Natural killer cell (primary cell): ENCODE measurements at places on chromosomes 2 and 18. TPM values are rescaled to one million over a fixed set of nuclear protein-coding genes. Genes with fewer than 3 reads are reported as not detected.

DNA sequence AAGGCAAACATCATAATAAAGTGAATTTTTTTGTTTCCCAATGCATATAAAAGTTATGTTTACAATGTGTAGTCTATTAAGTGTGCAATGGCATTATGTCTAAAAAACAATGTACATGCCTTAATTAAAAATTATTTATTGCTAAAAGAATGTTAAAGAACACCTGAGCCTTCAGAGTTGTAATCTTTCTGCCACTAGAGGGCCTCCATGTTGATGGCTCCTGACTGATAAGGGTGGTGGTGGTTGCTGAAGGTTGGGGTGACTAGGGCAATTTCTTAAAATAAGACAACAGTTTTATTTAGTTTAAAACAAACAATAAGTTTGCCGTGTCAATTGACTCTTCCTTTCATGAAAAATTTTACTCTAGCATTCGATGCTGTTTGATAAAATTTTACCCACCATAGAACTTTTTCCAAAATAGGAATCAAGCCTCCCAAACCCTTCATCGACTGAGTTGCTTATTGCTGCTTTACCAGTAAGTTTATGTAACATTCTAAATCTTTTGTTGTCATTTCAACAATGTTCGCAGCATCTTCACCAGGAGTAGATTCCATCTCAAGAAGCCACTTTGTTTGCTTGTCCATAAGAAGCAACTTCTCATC is 32.3 kb downstream of the MAP3K2 start:
- peak; percentile 74 for DNase-seq

DNA sequence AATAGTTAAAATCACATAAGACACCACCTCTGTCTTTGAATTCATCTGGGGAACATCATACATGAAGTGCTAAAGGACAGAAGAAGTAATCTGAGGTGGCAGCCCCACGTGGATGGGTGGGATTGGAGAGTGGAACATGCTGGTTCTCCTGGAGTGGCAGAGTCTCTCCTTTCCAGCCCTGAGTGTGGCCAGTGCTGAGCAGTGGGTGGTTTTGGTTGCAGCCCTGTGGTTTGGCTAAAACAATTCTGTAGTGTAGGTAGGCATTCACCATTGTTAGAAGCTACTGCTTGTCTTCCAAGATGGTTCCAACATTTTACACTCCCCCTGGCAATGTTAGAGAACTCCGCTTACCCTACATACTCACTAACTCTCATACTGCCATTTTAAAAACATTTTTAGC is 396.4 kb upstream of the MEX3C start:
- DNase-seq = no peak

GRCh38 chr2:85415980-85416650 is 2.4 kb upstream of the SH2D6 start:
- DNase-seq = no peak

DNA sequence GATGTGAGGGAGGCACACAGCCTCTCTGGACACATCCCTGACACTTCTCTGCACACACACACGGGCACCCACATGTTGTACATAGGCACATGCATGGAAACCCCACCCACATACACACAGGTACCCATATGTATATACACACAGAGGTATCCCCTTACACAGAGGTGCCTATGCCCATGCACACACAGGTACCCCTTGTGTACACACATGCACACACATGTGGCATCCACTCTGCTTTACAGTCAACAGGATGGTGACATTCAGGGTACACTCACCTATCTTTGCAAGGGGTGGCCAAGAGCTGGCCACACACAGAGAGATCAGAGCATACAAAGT is 59.5 kb downstream of the FAM168B start:
- no peak for DNase-seq

DNA sequence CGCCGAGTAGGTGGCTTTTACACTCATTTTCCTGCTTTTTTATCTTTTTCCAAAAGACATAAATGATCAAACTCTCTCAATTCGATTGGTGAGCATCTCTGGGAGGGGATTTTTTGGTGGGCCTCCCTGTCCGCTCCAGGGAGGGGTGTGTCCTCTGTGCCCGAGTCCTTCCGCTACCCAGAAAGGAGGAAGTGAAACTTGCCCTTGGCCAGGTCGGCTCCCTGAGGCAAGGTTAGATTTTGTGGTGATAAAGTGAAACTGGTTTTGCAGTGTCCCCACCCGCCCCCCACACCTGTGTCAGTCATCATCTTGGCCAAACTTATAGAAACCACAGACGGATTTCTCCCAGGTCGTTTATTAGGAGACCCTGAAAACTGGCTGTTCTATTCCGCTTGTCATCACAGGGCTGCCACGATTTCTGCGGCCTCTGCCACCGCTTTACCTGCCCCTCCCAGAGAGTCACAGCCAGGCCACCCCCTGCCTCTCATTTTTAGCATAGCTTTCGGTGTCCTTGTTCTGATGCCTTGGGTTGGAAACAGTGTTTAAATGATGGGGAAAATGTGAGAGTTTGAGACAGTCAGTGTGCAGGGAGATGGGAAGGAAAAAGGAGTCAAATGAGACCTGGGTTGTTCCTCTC is 93.6 kb downstream of the SH3BP4 start:
- no peak for DNase-seq

GRCh38 chr2:64226611-64227010 is 82.4 kb upstream of the PELI1 start:
- DNase-seq = no peak

GRCh38 chr18:4369705-4370104 is 85.4 kb downstream of the DLGAP1 start:
- no peak for DNase-seq

GRCh38 chr2:10370895-10371294 is 68.2 kb downstream of the HPCAL1 start:
- DNase-seq = no peak

DNA sequence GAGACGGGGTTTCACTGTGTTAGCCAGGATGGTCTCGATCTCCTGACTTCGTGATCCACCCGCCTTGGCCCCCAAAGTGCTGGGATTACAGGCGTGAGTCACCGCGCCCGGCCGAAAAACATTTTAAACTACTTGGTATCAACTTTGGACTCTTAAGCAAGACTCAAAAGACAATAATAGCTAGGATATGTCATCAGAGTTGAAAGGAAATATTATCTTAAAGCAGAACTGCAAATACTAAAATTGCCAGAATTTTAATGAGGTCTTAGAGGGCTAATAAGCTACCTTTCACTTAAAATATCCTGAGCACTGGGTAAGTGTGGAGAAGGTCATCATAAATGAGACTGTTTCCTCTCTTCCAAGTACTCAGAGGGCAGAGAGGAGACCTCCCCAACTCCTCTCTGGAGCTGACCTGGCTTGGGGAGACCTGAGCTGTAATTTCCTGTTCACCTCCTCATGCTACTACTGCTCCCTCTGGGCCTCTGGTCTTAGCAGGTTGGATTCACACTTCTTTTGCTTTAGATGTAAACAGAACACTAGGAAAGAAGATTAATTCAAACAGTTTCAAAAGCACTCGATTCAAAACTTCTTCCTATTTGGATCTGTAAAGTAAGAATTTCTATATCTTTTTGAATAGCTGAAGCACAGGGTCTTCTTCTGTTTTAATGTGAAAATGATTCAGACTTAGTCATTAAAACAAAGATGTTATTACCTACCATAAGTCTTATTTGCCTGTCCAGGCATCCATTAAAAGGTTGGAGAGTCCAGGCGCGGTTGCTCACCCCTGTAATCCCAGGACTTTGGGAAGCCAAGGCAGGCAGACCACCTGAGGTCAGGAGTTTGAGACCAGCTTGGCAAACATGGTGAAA is 16.5 kb downstream of the CNRIP1 start:
- DNase-seq = no peak

MEP1B gene
- not detected for total RNA-seq

AMER3 gene
- not detected for total RNA-seq

RGPD4 gene
- 0.21 TPM for total RNA-seq

TFCP2L1 gene
- 1.8 TPM for total RNA-seq

CD8A gene
- total RNA-seq = 208 TPM
